Retina (tissue), 1 donor: ENCODE measurements at places on chromosomes 16 and 17.
A peak's percentile ranks its signal among the peaks of the same experiment; 100 is the strongest.

DNA sequence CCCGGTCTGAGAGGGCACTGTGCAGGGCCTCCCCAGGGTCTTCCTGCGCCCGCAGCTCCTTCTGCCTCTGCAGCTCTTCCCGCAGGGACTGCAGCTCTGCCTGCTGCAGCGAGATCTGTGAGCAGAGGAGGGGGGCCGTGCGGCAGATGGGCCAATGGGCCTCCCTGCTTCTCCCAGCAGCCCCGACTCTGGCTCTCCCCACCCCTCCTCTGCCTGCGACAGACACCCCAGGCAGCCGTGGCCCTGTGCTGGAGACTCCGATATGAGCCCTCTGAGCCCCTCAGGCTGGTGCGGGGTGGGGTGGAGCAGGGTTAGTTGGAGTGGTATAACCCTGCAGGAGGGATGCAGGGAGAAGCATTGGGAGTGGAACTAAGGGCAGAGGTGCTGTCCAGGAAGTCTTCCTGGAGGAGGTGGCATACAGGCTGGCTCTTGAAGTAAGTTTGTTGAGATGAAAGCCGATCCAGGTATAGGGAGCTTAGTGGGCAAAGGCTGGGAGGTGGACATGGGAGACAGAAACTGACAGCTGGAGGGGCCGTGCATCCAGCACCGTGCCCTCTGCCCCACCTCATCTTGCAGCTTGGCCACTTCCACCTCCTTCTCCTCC, 5.0 kb downstream of the THOC6 start:
- no peak for DNase-seq

DNA sequence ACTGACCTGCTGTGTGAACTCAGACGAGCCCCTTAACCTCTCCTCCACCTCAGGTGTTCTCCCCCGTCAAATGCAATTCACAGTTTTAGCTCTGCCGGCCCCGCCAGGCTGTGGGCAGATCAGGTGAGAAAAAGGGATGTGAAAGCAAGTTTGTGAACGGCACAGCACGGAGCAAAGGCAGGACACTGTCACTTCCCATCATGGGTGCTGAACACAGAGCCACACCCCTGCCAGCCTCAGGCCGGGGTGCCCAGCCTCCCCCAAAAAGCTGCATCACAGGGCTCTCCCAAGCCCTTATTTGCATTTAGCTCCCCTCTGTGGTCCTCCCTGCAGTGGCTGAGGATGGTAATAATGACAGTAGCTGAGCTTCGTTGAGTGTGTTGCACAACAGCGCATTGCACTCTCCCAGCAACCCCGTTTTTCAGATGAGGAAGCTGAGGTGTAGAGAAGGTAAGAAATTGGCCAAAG, 88.8 kb upstream of the TNRC6C start:
- no peak for DNase-seq

DNA sequence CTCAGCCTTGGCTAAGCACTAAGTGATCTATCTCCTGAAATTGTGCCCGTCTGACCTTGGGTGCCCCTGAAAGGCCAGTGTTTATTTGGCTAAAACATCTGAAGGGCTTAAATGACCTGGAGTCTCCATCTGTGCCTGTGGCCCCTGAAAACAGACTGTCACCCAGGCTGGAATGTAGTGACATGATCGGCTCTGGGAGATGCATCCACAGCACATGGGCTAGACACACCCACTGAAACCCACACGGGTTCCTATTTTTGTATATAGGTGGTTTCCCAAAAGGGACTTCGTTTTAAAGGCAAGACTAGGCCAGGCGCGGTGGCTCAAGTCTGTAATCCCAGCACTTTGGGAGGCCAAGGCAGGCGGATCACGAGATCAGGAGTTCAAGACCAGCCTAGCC, 13.5 kb downstream of the CEP295NL start:
- no peak for DNase-seq

DNA sequence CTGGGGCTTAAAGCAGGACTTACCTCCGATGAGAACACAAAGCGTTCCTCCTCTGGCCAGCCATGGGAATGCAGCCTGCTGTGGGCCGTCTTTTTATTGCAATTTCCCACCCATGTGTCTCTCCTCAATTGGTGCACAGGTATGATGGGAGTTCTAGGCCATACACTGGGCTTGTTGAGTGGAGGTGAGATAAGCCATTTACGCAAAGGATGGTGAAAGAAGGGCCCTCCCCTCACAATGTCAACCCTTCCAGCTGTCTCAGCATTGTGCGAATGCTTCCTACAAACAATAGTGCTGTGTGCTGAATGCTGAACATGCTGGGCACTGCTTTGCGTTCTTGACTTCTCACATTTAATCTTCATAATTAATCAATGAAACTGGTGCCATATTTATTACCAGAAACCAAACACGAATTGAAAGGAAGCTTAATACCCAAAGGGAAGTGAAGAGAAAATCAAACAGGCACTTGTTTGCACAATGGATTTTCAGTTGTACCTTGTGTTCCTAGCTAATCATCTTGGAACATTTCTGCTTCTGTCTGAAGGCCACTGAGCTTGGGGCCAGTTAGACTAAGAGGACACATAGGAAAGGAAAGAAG, at the start of gene GP2:
Gene GP2, minus strand, starts transcription at position 70 of the 598 bp plus-strand sequence. CDS start 1,082 bp downstream, outside the sequence.
- DNase-seq, result no peak

GRCh38 chr17:58341861-58342475, 10.0 kb downstream of the SUPT4H1 start:
- no peak for DNase-seq

DNA sequence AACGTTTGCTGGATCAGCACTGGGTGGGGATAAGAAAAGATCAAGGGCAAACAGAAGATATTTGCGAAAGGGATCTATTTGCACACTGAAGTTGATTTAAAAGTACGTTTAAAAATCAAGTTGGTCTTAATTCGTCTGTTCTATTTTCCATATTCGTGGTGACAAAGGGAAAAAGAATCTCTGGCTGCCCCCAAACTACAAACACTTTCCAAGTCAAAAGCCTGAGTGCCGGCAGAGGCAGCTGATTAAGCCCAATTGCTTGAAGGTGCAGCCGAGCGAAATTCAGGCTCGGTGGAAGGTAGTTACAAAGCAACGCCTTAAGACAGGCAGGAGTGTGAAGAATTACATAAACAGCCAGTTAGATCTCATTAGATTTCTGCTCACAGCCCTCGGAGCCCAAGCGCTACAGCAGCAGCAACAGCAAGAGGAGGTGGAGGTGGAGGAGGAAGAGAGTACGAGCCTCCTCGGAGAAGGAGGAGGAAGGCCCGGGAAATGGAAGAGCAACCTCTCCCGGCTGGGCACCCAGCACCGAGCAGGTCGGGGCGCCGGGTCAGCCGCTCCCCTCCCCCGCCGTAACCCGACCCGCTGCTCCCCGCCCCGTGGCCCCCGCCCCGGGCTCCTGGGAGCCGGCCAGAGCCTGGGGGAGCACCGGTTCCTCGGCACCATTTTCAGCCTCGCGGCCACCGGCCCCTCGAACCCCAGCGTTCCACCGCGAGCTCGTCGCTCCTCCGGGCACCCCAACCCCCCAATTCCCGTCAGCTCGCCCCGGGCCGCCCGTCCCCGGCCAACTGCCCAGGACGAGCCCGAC, 890 bp downstream of the TOB1 start:
- DNase-seq, result peak; percentile 72

- no peak for DNase-seq
These were observed 6.9 kb downstream of the MIEF2 start for GRCh38 chr17:18267366-18267765.

DNA sequence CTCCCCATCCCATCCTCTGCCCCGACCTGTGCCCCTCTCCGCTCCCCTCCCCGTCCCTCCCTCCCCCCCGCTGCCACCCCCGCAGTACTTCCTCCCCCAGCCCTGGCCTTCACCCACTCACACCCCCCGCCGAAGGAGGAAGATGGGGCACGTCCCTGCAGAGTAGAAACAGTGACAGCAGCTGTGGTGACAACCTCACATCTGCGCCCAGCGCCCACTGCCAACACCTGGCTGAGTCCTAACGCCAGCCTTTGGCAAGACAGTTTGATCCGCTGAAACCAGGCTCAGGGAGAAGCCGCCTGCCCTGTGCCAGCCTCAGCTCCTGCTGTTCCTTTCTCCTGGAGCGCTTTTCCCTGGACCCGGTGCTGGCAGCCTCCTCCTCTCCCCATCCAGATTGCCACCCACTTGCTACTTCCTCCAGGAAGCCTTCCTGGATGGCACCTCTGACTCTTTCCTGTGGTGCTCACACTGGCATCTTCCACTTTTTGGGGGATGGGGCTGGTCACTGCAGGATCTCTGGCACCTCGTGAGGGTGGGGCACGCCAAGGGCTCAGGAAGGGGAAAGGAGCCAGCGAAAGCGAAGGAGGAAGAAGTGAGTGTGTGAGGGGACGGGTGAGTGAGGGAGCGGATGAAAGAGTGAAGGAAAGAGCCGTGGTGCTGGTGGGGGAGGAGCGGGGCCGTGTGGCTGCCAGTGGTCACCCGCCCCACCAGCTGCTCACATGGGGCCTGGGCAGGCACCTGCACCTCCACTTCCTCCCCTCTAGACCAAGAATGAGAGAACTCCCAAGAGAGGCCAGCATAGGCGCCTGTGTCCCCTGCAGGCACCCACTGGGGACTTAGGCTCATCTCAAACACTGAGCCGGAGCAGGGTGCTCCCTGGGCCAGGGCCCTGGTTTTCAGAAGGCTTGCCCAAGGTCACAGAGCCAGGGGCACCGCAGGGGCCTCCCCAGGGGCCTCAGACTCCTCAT, 27.0 kb downstream of the ZFPM1 start:
- no peak for DNase-seq

DNA sequence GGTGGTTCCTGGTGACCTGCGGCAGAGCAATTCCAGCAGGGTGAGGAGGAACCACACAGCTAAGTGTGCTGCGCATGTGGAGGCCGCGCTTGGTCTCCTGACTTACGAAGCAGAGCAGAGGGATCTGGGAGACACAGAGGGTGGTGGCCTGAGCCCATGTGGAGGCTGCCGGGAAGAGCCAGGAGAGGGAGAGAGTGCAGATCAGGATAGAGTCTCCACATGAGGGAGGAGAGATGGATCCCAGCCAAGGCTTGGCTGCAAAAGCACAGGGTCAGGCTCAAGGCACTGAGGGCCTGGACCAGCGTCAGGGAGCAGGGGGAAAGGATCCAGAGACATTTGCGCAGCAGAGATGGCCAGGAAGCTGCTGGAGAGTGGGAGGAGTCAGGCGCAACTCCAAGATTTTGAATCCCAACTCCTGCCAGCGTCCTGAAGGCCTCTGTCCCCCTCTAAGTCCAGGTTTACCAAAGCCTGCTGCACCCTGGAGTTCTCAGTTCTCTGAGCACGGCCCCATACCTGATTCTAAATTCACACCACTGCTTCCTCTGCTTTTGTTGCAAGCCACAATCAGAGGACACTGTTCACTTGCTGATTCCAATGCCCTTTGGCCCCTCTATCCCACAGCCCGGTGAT, 11.3 kb upstream of the MLLT6 start:
- no peak for DNase-seq

DNA sequence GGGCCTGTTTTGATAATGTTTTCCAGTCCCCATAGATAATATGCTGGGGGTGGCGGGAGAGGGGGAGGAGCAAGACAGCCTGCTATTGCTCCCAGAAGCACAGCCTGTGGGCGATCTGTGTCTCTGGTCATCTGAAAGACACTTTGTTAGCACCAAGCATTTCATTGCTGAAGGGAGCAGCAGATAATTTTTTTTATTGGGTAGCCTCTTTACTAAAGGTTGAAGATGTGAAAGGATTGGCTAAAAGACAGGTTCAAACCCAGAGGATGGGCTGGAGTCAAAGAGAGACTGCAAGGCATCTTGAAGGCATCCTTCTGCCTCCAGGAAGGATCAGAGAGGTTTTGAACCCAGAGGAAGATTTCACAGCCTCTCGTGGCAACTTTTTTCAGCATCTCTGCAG, 60.6 kb downstream of the C17orf67 start:
- DNase-seq, result no peak

GRCh38 chr17:74954115-74954514, 18.4 kb downstream of the OTOP3 start:
- DNase-seq, result no peak

DNA sequence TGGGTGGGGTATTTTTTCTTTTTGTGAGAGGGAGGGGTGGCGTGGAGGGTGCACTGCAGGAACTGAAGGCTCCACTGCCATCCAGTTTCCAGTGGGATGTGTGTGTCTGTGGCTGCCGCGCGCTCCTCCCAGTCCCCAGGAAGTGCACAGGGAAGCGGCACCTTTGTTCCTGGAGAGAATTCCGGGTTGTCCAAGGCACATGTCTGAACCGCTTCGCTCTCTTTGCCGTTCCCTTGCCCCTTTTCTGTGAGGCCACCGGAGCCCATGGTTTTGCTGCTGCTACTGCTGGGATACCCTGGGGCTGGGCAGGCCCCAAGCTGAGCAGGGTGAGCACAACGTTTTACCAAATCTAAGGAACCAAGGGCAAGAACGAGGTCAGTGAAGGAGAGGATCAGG, 19.5 kb downstream of the ACSF3 start:
- DNase-seq, result no peak

DNA sequence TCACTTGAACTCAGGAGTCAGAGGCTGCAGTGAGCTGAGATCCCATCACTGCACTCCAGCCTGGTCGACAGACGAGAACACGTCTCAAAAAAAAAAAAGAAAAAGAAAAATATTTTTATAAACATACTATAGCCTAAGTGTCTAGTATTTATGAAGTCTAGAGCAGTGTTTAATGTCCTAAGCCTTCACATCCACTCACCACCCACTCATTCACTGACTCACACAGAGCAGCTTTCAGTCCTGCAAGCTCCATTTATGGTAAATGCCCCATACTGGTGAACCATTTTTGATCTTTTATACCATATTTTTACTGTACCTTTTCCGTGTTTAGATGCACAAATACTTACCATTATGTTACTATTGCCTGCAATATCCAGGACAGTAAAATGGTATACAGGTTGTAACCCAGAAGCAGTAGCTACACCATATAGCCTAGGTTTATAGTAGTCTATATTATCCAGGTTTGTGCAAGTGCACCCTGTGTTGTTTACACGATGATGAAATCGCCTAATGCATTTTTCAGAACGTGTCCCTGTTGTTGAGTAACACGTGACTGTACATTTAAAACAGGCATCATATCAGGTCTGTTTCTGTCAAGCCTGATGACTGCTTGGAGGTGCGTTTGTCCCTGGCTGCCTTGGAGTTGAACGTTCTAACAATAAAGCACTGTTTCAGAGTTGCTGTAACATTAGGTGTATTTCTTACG, 10.1 kb downstream of the NUDT7 start:
- DNase-seq, result no peak

DNA sequence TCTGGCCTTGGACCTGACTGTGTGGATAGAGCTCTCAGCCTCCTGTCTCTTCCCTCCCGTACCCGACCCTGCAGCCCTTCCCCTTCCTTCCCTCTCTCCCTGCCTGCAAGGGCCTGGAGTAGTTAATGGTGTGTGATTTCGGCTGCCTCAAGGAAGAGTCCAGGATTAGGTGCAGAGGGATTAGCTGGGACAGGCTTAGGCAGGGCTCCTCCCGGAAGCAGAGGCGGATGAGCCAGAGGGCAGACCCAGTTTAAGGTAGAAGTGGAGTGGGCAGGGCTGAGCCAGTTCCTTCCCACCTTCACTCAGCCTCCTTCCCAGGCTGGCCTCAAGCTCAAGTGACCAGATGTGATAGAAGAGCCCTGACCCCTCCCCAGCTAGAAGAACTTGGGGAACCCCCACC, 16.8 kb downstream of the GUCY2D start:
- DNase-seq, result no peak

DNA sequence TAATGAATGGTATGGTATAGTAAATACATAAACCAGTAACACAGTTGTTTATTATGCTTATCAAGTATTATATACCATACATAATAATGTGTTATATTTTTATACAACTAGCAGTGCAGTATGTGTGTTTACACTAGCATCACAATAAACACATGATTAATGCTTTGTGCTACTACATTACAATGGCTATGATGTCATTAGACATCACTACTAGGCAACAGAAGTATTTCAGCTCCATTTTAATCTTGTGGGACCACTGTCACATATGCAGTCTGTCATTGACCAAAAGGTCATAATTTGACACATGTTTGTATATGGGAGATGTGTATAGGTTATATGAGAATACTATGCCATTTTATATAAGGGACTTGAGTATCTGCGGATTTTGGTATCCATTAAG, 32.7 kb downstream of the TRIM37 start:
- DNase-seq, result no peak
